ENCODE measurements at places on chromosomes 6 and 20.
A peak's percentile ranks its signal among the peaks of the same experiment; 100 is the strongest.

DNA sequence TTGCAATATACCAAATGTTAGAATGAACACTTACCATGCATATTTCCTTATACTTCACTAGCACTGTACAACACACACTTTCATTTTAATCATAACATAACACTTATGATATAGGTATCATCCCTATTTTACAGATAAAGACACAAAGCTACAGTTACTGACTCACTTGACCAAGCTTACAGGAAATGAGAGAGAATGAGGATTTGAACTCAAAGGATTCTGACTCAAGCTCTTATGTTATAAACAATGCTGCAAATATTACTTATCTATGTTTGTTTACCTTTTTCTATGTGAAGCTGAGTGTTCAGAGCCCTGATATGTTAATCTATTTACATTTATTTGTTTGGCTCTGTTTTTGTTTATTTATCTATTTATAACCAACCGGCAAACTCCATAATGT is 245.4 kb downstream of the PTPRK start:
- no peak for DNase-seq

DNA sequence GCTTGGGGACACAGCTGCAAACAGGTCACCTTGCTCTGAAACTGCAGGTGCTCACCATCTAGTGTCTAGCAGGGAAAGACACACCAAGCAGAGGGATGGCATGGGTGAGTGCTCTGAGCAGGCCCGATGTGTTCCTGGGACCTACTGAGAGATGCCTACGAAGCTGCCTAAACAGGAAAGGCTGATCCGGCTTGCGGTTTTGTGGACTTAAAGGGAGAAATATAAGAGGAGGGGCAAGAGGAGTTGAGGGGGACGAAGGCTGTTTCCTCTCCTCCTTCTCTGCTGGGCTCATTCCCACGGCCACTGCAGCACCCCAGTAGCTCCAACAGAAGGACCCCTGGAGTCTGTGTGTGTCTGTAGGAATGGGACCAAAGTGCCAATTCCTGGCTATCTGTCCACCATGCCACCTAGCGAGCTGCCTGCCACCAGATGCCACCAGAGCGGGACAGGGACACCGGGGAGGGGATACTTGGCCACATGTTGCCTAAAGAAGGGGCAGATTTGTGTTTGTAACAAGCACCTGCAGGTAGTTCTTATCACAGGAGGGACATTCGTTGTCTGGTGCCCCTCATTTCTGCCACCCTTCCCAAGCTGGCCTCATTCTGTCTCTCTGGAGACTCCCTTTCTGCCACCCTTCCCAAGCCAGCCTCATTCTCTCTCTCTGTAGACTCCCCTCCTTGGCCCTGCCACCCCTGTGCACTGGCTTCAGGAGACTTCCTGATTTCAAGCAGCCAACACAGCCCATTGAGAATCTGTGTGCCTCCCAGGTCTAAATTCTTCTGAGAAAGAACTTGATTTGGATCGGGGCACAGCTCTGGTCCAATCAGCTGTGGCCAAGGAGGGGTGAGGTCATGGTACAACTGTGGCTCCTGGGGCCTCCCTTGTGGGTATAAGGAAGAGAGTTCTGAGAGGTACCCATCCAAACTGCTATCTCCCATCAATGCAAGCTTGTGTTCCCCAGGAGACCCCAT is 221.8 kb downstream of the ANKRD60 start:
- no peak for DNase-seq

- peak; percentile 44 for DNase-seq
Observed at GRCh38 chr20:51535075-51535386, 7.5 kb downstream of the NFATC2 start.

DNA sequence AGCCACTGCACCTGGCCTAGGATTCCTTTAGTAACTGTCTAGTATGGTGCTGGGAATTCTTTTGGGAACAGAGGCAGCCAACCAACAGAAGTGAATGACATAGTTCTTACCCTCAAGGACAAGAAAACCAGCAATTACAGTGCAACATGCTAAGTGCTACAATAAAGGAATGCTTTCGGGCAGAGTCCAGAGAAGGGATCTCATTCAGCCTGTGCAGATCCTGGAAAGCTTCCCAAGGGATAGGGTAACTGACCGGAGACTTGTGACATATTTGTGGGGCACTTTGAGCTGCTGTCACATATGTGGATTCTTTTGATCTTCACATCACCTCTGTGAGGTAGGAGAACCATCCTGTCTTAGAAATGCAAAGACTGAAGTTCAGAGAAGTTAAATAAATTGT is 46.8 kb downstream of the C6orf15 start:
- no peak for DNase-seq

DNA sequence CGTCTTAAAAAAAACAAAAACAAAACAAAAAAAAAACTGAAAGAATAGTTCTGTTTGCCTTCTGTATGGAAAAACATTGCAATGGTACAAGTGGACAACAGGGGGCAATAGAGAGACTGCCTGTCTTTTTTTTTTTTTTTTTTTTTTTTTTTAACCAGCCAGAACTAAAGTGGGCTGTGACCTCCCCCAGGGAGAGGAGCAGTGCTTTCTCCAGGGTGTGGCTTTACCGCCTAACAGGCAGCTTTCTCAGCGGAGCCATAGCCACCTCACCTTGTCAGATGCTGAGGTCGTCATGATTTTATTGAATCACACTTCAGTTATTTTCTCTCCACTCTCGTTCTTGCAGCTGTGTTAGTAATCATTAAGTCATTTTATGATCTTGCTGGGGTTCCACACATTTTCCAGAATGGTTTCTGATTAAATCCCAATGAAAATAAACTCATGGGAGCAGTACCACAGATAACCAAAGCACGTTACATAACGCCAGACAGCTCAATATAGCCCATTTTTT is 78.4 kb downstream of the GMPR start:
- DNase-seq = no peak

DNA sequence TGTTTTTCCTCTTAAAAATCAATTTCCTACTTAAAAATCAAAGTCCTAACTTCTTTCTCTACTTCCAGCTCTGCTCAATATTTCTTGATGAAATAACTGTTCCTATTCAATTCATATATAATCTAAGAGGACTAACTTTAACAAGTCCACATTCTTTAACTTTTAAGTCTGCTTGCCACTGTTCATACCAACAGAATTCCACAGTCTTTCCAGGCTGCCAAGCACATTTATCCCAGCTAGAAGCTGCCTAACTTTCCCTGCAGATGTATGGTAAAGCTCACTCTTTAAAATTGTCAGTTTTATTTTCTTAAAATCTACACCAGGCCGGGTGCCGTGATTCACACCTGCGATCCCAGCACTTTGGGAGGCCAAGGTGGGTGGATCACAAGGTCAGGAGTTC is 11.5 kb downstream of the CALHM6 start:
- no peak for DNase-seq

DNA sequence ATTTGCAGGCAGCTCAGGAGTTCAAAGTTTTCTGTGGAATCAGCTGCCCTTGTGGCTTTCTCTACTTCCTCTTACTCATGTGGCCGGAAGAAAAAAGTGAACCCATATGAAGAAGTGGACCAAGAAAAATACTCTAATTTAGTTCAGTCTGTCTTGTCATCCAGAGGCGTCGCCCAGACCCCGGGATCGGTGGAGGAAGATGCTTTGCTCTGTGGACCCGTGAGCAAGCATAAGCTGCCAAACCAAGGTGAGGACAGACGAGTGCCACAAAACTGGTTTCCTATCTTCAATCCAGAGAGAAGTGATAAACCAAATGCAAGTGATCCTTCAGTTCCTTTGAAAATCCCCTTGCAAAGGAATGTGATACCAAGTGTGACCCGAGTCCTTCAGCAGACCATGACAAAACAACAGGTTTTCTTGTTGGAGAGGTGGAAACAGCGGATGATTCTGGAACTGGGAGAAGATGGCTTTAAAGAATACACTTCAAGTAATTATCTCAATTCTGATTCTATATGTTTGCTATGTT is 1.1 kb downstream of the MGME1 start:
- peak; percentile 27 for DNase-seq

DNA sequence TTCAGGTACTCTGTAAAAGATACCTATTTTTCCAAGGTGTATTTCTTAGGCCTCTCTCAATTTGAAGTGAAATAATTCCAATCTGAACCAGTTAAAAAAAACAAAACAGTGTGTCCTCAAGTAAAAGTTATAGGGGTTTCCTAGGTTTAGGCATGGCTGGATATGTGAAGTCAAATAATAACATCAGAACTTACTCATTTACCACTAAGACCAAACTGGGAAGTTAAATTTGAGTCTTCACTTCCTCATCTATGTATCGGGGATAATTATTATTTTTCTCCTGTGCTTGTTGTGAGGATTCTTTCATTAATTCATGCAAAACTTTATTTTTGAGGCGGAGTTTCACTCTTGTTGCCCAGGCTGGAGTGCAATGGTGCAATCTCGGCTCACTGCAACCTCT is 86.2 kb upstream of the PTPRK start:
- no peak for DNase-seq

- no peak for DNase-seq
Observed at GRCh38 chr20:52447225-52447551, 255.6 kb upstream of the ZFP64 start.

GRCh38 chr6:27562027-27562410 is 89.1 kb upstream of the ZNF184 start:
- no peak for DNase-seq

Data from activated naive CD8-positive, alpha-beta T cell treated with anti-CD3 and anti-CD28 coated beads for 36 hours (primary cell).